Activated CD8-positive, alpha-beta T cell treated with anti-CD3 and anti-CD28 coated beads, Interleukin-2, amount 10 ng/mL, durations not matched to agents 7 days and 5 days (primary cell): ENCODE measurements at places on chromosomes 3 and 15. TPM values are rescaled to one million over a fixed set of nuclear protein-coding genes. Genes with fewer than 3 reads are reported as not detected.

CPA3 gene
- not detected for total RNA-seq

GRCh38 chr3:70876154-70876553 is 563.7 kb upstream of the MDFIC2 start:
- no peak for DNase-seq

CADPS gene
- total RNA-seq: not detected

GRCh38 chr15:101323793-101324523 is 28.9 kb upstream of the SNRPA1 start:
- DNase-seq: no peak

EHHADH gene
- total RNA-seq: 4.8 TPM

DNA sequence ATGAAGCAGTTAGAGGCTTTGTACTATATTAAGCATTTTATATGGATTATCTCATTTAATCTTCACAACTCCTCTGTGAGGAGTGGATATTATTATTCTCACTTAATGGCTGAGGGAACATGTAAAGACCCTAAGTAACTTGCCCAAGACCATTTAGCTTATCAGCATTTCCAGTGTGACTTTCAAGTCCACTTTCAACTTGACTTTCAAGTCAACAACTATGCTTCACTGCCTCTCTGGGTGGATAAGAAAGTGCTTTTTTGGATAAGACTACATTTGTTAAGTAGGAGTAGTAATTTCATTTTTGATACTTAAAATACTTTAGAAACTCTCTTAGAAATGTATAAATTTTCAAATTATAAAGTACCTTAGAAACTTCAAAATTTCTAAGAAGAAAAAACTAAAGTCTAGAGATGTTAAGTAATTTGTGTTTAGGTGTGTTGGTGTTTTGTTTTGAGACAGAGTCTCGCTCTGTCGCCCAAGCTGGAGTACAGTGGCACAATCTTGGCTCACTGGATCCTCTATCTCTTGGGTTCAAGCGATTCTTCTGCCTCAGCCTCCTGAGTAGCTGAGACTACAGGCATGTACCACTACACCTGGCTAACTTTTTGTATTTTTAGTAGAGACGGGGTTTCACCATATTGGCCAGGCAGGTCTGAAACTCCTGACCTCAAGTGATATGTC is 71.8 kb downstream of the MINDY2 start:
- no peak for DNase-seq

HIGD2B gene
- not detected for total RNA-seq

DNA sequence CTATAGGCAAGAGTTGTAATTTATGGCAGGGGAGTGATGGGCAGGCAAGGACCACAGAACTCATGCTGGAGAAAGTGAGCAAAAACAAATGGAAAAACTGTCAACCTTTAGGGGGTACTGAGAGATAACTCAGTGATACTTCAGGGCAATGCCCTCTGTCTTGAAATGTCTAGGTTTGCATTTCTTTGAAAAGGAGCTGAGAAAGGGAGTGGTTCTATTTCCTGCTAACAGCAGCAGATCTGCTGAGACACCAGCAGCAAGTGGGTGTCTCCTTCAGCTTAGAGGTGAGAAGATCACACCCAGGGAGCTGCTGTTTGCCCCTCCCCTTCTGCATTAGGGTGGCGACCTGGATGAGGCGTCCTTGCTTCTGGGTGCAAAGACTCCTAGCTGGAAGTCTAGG is 42.3 kb upstream of the XIRP1 start:
- DNase-seq: peak; percentile 53

EXOG gene
- total RNA-seq: 18.5 TPM

- no peak for DNase-seq
Measured at GRCh38 chr3:191227541-191227940, 28.5 kb downstream of the OSTN start.

DNA sequence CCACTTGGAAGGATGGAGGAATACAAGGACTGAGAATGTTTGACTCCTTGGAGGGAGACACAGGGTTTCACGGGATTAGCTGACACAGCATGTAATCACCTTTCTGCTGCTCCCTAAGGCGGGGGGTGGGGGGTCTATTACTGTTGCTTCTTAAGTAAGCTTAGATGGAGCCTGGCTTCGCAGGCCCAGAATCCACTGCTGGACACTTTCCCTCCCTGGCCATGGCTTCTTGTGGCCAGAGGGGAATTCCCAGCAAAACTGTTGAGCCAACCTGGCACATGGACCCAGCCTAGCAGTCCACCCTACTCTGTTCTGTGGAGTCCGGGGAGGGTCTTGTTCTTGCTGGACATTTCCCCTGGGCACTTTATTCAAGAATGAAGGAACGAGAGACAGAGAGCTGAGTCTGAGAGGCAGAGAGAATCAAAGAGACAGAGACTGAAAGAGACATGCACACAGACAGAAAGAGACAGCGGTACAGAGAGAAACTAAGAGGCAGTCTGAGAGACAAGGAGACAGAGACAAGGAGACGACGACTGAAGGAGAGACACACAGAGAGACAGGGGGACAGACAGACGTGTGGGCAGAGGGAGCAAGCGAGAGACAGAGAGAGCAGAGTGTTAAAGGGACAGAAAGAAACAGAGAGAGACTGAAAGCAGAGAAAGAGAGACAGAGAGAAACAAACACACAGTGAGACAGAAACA is 55.6 kb upstream of the DLG1 start:
- no peak for DNase-seq

MGLL gene
- 2.2 TPM for total RNA-seq

DNA sequence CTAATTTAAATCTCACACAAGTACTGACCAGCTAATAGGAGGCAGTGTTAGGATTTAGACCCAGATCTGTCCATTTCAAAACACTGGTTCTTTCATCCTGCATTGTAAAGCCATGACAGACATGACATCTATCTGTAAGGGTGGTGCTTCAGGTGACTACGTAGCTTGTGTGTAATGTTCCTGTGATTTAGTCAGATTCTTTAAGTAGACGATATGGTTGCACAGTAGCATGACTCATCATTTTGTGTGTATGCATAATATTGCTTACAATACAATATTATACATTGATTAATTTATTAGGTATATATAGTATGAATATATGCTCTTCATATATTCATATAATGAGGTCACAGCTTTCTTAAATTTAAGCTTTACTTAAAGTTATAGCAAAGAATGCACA is 628.5 kb downstream of the GRM7 start:
- DNase-seq: no peak

DNA sequence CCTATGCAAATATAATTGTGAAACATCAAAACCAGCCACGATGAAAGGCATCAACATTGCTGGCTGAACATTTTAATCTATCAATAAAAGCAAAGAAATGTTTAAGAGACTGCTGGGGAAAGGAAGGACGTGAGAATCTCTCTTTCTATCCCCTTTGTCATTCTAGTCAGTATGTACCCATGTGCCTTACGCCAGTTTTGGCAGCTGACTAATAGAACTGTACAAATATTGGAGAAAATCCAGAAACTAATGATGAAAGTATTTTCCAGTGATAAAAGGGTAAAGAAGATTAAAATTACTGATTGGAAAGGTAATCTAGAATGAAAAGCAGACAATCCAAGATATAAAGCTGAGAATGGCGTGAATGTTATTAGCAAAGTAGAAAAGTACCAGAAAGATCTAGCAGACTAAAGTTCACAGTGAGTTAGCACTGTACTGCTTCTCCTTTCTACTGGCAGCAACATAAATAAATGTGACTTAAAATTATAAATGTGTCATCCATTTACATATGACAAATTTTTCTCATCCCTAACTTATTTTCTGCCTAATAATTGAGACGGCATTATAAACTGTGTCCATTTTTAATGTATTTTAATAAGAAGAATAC is 401.9 kb upstream of the CNTN4 start:
- no peak for DNase-seq

- no peak for DNase-seq
Measured at GRCh38 chr3:34568766-34569165, 770.3 kb downstream of the PDCD6IP start.

GRCh38 chr3:57556459-57557084 is 498 bp downstream of the PDE12 start:
- DNase-seq: peak; percentile 46

DNA sequence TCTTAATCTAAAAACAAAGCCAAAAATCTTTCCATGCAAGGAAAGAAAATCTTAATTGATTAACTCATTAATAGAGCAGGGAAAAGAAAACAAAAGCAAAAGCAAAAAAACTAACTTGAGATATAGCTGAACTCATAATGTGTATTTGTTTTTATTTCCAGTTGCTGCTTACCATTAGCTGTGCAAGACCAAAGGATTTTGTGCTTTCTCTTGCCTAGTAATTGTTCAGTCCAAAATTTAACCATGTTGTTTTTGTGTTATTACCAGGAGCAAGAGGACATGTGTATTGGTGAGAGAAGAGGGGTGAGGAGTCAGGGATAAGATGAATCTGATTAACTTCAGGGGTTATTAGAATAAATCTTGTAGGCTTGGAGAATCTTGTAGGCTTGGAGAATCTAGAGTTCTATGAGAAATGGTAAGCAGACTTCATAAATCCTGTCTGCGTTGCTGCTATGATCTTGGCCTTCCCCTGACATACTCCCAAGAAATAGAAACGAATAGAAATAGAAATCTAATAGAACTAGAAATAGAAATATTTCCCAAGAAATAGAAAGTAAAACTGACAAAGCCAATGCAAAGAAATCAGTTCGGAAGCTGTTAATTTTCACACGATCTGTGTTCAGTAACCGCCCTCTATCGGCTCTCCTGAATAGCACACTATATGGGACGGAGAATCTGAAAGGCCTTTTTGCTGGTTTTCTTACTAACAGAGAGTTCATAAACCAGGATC is 72.6 kb upstream of the TNFSF10 start:
- DNase-seq: peak; percentile 69

SCN5A gene
- 0.37 TPM for total RNA-seq

GRCh38 chr3:159786489-159787177 is 202.0 kb upstream of the IL12A start:
- no peak for DNase-seq

DNA sequence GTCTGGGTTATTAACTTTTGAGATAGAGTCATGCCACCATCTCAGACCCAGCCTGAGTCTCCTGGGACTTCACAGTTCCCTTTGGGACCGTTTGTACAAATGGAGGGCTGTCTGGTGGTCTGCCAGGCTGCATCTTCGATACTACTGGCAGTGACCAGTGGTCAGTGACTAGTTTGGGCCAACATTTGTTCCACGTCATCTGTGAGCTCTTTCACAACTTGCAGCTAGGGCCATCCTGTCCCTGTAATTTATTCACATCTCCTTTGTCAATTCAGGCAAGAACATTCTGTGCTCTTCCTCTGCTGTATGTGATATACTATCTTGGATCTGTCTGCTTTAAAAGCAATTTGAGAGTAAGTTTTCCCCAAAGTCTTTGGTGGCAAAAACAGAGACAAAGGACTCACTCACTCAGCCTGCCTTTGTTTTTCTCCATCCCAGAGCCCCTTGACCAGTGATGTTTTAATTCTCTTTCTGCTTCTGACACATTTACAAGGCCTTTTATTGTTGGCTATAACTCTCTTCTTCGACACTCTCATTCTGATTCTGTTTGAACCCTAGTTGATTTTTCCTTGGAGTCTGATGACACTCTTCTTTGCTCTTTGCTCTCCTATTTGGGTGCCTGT is 353.4 kb downstream of the EPHB1 start:
- DNase-seq: no peak

DNA sequence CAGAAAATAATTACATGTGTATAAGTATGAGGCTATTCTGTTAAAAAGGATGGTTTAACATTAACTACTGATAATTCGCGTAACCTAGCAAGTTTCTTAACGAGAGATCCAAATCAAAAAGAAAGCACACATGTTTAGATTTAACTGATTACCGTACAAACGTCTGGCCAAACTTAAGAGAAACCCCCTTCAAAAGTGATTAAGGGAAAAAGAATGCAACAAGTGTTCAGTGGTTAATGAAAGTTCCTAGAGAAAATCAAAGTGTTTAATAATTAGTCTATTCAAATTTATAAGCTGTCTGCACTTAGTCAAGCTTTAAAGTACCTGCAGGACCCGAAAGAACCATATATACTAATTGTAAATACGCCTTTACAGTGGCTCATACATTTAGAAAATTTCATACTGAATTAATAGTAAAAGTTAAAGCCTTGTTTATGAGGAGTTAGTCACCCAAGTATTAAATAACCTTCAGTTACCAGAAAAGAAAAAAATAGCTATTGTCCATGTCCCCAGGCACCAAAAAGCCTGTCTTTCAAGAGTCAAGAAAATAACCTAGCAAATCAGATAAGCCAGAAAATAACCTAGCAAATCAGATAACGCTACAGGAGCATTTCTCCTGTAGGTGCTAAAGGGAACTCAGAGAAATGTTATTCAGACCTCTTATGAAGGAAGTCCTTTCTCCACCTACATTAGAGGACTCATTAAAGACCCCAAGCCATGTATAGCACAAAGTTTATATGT is 34.6 kb downstream of the ZNF589 start:
- no peak for DNase-seq

EOMES gene
- 3.3 TPM for total RNA-seq

- peak; percentile 65 for DNase-seq
Measured at GRCh38 chr15:99704444-99704838, 28.8 kb downstream of the LYSMD4 start.

- DNase-seq: no peak
Measured at GRCh38 chr3:177811835-177812234, 614.6 kb upstream of the TBL1XR1 start.

DNA sequence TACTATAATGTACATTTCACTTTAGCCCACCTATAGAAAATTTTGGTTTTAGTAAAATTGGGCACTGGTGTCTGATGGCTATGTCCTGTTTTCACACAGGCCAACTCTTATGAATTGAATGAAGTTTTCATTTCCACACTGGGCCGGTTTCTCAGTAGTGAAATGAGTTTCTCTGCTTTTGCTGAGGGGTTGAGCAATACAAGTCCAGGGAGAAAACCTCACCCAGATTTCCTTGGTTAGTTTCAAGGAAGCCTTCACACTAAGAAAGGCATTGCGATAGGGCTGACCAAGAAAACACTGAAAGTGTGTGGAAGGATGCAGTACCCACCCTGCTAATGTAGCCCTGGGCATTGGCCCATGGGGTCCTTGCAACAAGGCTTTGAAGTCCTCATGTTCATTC is 331.5 kb upstream of the CFAP20DC start:
- DNase-seq: no peak

DNA sequence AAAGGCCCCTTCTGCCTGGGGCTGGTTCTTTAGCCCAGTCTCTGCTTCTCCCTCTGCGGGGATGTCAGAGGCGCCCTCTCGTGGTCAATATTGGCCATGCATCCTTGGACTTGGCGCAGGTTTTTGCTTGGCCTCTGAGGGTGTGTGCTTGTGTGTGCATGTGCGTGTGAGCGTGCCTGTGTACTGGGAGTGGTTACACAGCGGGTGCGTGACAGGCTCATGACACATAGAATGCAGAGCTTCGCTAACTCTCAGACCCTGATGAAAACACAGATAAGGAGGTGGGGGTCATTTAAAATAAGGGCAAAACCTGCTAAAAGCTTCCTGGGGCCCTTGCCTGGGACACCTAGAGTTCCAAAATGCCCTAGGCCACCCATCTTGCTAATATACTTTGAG is 160.9 kb downstream of the SMAD6 start:
- peak; percentile 84 for DNase-seq
